ENCODE measurements at places on chromosomes 7 and 10.

- DNase-seq = no peak
Observed at GRCh38 chr10:132729810-132730572, 56.0 kb downstream of the NKX6-2 start.

DNA sequence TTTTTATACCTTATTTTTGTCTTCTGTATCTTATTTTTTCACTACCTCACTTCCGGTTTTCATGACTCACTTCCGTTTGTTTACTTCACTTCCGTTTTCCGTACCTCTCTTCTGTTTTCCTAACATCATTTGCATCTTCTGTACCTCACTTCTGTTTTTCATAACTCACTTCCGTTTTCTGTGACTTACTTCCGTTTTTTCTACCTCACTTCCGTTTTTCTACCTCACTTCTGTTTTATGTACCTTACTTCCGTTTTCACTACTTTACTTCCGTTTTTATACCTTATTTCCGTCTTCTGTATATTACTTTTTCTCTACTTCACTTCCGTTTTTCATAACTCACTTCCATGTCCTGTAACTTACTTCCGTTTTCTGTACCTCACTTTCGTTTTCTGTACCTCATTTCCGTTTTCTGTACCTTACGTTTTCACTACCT lies 492.5 kb upstream of the AKR1E2 start:
- DNase-seq = no peak

- no peak for DNase-seq
Observed at GRCh38 chr7:35755711-35756110, 45.1 kb upstream of the SEPTIN7 start.

DNA sequence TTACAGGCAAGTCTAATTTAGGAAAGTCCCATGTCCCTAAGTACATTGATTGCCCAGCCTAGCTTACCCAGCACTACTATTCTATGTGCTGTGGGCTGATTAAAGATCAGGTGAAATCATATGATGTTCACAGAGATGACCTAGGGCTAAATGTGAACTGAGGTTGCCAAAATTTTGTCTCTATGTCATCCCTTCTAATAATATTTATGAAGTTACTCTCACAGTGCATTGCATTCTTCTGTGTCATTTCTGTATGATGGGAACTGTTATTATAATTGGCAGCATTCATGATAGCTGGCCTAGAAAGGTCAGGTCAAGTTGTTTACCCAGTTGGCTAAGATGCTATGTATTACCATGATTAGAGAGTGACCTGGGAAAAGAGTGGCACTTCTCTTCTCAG lies 2.8 kb upstream of the PDK4 start:
- no peak for DNase-seq

Measured in stimulated activated CD4-positive, alpha-beta T cell treated with anti-CD3 and anti-CD28 coated beads, Interleukin-1b, Interleukin-23, amount 100 ng/mL, for 4 hours (primary cell).